Activated T-helper 17 cell treated with anti-CD3 and anti-CD28 coated beads, Interleukin-2, amount 50 U/mL, for 72 hours (primary cell): ENCODE measurements at places on chromosomes 7 and 10.

DNA sequence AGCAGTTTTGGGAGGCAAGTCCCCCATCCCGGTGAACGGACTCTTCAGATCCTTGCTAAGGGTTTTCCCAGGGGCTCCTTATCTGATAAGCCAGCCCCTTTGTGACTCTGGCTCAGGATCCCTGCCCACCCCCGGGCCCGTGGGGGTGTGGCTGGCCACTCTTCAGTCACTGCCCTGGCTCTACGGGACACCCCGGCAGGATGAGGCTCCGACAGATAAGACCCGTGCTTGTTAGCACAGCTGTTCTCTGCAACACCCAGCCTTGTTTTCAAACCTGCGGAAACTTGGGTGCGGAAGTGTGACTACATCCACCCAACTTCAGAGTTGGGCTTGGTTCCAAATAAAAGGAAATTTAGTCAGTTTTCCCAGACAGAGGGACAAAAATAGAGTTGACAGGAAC lies 66.7 kb upstream of the PODXL start:
- ATAC-seq = no peak

DNA sequence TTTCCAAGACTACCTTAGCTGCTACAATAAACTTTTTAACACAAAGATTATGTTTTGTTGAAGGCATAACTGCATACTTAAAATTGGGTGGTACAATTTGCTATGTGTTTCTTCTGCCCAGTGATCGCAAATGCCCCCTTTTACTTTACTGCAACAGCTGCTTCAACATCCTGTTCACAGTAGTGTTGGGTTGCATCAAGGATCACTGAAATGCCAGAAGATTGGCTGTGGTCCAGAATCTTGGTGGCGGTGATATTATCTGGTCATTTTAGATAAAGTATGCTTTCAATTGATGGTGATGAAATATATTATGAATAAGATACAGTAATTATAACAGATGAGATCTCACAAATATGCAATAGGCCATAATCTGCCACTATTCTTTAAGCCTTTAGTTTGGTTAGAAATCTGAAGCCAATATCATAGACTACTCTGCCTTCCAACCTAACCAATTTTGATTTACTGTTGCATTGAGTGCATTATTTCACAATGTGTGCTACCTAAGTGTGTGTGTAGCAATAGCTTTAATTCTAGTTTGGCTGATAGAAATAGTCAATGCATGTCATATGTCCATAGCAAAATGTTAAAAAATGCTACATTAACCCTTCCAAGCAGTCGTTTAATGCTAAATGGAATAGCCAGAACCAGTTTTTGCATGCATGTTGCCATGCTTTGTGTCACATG lies 29.8 kb upstream of the ING3 start:
- no peak for ATAC-seq

GRCh38 chr7:98238076-98238475 lies 14.0 kb downstream of the TECPR1 start:
- ATAC-seq = no peak

DNA sequence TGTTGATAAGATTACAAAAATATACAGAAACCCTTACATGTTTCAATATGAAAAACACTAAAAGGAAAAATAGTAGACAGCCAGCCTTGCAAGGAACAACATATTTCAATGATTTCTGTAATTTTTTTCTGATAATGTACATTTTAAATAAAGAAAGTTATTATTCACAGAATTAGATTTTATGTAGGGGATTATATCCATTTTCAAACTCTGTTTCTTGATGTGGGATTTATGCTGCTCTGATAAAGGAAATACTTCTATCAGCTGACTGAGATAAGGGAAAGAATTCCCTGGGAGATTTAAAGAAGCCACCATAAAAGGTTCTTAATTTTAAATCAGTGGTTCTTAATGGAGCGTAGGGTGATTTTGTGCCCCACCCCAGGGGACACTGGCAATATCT lies 180.4 kb downstream of the ADAM12 start:
- ATAC-seq = no peak

DNA sequence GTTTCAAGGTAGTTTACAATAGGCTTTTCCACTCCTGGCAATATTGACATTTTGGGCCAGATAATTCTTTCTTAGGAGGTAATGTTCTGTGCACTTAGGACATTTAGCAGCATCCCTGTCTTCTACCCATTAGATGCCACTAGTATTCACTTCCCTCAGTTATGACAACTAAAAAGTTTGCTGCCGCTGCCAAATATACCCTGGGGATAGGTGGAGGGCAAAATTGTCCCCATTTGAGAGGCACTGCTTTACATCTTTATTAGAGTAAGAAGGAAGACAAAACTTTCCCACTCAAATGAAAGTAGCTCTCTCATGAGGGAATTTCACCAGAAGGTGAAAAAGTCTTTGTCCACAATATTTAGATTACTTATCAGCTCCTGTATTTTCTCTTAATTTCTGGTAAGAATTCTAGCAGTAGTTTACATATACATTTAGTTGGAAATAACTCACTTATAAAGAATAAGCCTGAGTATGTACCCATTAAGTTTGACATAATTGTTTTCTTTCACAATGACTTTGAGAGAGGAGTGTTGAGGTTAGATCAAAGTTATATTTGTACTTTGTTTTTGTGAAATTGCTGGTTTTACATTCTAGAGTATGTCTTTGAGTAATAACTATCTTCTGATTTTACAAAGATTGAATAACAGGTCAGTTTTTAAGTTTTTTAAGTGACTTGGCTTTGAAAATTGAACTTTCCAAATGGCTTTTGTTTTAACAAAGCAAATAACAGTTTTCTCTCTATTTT lies 46.0 kb downstream of the HELLS start:
- ATAC-seq = peak; percentile 96
